ENCODE measurements at places on chromosomes 4 and X.

GRCh38 chr4:184439856-184440594 is 34.3 kb downstream of the IRF2 start:
- peak; percentile 82 for DNase-seq

GRCh38 chr4:37615720-37616063 is 70.5 kb downstream of the RELL1 start:
- no peak for DNase-seq

- DNase-seq, result no peak
Observed at GRCh38 chr4:30866907-30867306, 146.7 kb downstream of the PCDH7 start.

DNA sequence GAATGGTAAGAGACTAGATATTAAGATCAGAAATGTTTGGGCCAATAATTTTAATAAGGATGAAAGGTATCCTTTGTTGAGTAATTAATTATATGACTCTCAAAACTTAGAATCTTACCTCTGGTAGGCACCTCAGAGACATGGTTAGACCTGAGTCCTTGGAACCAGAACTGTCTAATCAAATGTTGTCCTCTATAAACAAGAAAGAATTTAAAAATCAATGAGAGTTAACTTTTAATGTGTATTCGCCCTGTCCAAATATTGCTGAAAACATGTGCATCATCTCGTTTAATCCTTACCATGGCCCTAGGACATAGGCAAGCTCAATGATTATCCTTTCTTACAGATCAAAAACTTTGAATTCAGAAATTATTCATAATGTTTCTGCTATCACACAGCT is 24.0 kb upstream of the NUDT11 start:
- no peak for DNase-seq

GRCh38 chr4:155510771-155511170 is 134.0 kb upstream of the MAP9 start:
- no peak for DNase-seq

- peak; percentile 87 for DNase-seq
Observed at GRCh38 chrX:106177106-106177981, 9.2 kb downstream of the PWWP3B start.

Measured in cardiac muscle cell (in vitro differentiated cells and primary cell).